Activated CD4-positive, alpha-beta T cell treated with anti-CD3 and anti-CD28 coated beads, Interleukin-2, amount 10 ng/mL, durations not matched to agents 7 days and 5 days (primary cell): ENCODE measurements at places on chromosomes 11 and 22. TPM values are rescaled to one million over a fixed set of nuclear protein-coding genes. Genes with fewer than 3 reads are reported as not detected.

DNA sequence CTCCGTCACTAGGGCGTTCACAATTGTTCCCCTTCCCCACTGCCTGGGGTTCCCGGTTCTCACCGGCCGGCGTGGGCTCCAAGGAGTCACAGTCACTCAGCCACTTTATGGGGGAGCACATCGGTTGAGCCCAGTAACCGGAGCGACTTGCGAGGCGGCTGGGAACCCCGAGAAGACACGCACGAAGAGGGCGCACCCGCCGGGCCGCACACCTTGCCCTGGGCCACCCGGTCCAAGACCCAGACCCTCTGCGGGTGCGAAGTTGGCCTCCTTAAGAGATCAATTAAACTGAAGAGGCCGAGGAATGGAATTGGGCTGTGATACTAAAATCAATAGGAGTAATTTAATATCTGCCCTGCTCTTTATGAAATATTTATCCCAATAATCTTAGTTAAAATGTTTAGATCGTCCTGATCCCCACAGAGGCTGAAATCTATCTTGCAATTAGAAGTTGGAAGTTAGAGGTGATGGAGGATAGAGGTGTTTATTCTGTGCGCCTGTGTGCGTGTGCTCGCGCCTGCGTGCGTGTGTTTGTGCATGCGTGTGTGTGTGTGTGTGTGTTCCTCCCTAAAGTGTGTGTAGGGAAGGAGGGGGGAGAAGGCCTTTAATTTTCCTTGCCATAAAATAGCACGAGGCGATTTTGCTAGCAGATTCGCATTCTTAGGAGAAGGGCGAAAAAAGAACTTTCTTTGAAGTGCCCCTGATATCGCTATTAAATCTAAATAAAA is 954 bp upstream of the MN1 start:
- peaks cover 7% of the 10 kb centered on the region for H3K4me1 ChIP-seq
- DNase-seq: no peak
- no peaks in the 10 kb centered on the region for H3K36me3 ChIP-seq
- peak overlapping the region; percentile 73 for H3K4me3 ChIP-seq

The MRE11 gene
- total RNA-seq: 44.2 TPM

- no peak overlapping the region for H3K4me3 ChIP-seq
- H3K27me3 ChIP-seq: peaks cover 12% of the 10 kb centered on the region
- no peaks in the 10 kb centered on the region for H3K36me3 ChIP-seq
Measured at GRCh38 chr11:122521626-122522025, 133.9 kb upstream of the UBASH3B start.

DNA sequence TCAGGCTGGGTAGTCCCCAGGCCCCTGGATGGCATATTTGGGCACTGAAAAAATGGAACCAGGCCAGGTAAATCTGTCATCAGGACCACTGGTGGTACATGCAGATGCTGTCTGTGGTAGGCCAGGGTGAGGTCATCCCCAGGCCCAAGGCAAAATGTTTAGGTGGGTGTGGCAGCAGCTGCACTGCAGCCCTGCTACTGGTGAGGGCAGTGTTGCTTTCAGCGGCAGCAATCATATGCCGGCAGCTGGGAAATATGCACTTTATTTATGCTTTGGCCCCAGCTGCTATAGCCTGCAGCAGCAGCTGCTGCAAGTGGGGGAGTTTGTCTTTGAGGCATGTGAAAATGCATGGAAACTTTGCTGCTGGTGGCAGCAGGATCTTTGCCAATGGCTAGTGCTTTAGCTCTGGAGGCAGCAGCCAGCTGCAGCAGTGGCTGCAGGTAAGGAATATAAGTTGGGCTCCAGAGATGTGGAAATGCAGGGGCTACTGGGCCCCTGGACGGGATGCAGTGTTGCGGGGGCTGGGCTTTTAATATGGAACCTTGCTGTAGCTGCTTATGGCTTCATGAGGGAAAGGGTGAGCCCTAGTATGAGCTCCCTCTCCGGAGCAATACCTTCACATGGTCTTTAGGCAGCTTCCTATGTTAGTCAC is 365.7 kb upstream of the CADM1 start:
- H3K4me3 ChIP-seq: no peak overlapping the region
- peaks cover 5% of the 10 kb centered on the region for H3K27me3 ChIP-seq
- peaks cover 5% of the 10 kb centered on the region for H3K4me1 ChIP-seq
- no peaks in the 10 kb centered on the region for H3K36me3 ChIP-seq

DNA sequence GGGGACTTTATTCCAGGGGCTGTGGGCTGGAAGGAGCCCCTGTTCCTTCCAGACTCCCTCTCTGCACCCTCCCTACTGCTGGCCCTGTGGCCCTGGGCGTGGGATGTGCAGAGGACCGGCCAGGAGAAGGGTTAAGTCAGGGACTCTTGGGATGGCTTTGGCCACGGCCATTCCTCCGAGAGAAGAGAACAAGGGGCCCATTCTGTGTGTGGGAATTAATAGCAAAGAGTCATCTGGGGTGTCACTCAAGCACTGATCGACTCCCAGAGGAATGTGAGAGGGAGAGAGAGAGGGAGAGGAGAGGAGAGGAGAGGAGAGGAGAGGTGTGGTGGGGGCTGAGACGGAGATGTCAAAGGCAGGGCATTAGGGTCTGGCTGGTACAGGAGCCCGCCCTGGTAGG is 14.2 kb upstream of the SOX10 start:
- H3K4me3 ChIP-seq: no peak overlapping the region
- no peaks in the 10 kb centered on the region for H3K4me1 ChIP-seq
- DNase-seq: no peak
- H3K36me3 ChIP-seq: no peaks in the 10 kb centered on the region

The LMO2 gene
- total RNA-seq: not detected

- H3K4me3 ChIP-seq: no peak overlapping the region
- no peaks in the 10 kb centered on the region for H3K36me3 ChIP-seq
- H3K27ac ChIP-seq: no peak overlapping the region
- H3K27me3 ChIP-seq: no peaks in the 10 kb centered on the region
- DNase-seq: no peak
Measured at GRCh38 chr11:79121351-79121750, 319.5 kb downstream of the TENM4 start.

The LINC01488 gene
- total RNA-seq: not detected

The ZDHHC8 gene
- 57.9 TPM for total RNA-seq

DNA sequence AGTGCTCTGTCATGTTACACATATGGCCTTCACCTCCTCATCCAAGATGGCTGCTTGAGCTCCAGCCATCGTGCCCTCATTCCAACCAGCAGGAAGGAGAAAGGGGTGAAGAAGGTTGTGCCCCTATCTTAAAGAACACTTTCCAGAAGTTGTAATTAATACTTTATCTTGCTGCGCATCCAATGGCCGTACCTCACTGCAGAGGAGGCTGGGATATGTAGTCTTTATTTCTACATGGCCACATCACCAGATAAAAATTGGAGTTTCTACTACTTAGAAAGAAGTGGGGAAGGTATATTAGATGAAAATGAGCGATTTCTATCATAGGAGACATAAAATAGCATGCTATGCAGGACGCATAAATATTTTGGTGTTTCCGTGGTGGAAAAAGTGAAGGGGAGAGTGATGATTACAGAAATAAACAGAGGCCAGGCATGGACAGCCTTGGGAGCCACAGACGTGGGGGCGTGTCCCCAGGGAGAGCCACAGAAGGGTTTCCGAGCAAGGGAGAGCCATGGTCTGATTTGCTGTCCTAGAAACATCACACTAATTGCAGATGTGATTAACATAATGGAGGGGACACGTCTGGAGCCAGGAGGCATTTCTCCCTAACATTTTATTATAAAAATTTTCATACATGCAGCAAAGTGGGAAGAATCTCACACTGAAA is 8.8 kb upstream of the MB start:
- DNase-seq: no peak
- peaks cover 26% of the 10 kb centered on the region for H3K4me1 ChIP-seq
- no peak overlapping the region for H3K4me3 ChIP-seq
- H3K36me3 ChIP-seq: no peaks in the 10 kb centered on the region

The SYT8 gene
- total RNA-seq: not detected

GRCh38 chr11:35334385-35335090 is 84.8 kb downstream of the SLC1A2 start:
- peaks cover 36% of the 10 kb centered on the region for H3K4me1 ChIP-seq
- no peak for DNase-seq
- H3K4me3 ChIP-seq: no peak overlapping the region
- no peak overlapping the region for H3K27ac ChIP-seq

DNA sequence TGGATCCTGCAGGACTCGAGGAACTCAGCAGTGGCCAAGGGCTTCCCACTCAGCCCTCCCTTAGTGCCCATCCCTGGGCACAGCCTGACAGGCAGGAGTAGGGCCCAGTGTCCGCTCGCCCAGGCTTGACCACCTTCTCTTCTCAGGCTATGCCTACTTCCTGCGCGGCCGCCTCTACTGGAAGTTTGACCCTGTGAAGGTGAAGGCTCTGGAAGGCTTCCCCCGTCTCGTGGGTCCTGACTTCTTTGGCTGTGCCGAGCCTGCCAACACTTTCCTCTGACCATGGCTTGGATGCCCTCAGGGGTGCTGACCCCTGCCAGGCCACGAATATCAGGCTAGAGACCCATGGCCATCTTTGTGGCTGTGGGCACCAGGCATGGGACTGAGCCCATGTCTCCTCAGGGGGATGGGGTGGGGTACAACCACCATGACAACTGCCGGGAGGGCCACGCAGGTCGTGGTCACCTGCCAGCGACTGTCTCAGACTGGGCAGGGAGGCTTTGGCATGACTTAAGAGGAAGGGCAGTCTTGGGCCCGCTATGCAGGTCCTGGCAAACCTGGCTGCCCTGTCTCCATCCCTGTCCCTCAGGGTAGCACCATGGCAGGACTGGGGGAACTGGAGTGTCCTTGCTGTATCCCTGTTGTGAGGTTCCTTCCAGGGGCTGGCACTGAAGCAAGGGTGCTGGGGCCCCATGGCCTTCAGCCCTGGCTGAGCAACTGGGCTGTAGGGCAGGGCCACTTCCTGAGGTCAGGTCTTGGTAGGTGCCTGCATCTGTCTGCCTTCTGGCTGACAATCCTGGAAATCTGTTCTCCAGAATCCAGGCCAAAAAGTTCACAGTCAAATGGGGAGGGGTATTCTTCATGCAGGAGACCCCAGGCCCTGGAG is 3.3 kb upstream of the SMARCB1 start:
- DNase-seq: no peak
- peak overlapping the region; percentile 13 for H3K27ac ChIP-seq
- H3K36me3 ChIP-seq: peaks cover 2% of the 10 kb centered on the region

The MYEOV gene
- not detected for total RNA-seq

The MIOX gene
- 0.23 TPM for total RNA-seq

DNA sequence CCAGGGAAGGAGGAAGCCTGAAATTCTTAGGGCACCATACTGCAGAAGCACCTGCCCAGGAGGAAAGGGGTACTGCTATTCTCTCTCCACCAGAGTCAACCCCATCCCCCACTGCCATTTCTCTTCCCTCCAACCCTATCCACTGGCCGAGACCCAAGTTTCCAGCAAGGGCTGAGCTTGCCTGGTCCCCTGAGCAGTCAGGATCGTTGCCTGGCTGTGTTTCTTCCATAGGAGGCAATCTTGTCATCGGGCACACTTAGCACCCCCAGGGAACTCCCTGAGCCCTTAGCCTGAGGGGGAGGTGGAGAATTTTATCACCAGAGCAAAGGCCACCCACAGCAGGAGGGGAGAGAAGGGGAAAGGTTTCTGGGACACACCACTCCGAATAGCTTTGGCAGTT is 115.8 kb upstream of the NECTIN1 start:
- no peak for DNase-seq
- no peaks in the 10 kb centered on the region for H3K27me3 ChIP-seq
- H3K4me3 ChIP-seq: no peak overlapping the region

The KREMEN1 gene
- total RNA-seq: 0.15 TPM

DNA sequence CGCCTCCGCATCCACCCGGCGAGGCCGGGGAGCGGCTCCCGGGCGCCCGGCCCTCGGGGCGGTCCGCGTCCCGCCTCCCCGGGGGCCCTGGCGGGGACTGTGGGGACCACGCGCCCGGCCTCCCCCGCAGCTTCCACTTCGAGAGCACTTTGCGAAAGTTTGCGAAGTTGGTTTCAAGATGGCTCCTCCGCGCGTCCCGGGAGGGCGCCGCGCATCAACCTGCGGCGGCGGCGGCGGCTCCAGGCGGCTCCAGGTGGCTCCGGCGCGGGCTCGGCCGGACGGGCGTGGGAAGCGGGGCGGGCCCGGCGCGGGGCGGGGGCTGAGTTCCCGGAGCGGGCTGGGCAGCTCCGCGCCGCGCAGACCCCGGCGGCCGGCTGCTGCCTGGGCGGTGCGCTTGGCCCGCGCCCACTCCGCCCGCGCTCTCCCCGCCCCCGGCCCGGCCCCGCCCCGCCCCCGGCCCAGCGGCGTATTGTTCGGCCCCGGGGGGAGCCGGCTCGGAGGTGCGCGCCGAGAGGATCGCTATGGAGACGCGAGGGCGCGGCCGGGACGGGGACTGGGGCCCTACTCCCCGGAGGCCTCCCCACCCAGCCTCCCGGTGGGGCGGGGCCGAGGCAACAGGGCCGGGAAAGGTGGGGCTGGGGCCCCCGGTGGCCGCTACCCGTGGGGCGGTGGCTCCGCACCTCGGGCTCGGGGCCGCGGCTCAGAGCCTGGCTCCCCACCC is at the start of gene CELSR1:
TSS of gene CELSR1 (minus strand) at position 396 of the 721 bp plus-strand sequence. CDS start 450 bp downstream, outside the sequence.
- DNase-seq: no peak
- peaks cover 35% of the 10 kb centered on the region for H3K27me3 ChIP-seq
- H3K27ac ChIP-seq: no peak within 1 kb of the TSS
- H3K36me3 ChIP-seq: no peaks in the 10 kb centered on the region
- no peak within 1 kb of the TSS for H3K4me3 ChIP-seq
- H3K4me1 ChIP-seq: no peaks in the 10 kb centered on the region

The TUBA8 gene
- total RNA-seq: 1.4 TPM

- H3K4me3 ChIP-seq: no peak overlapping the region
- H3K36me3 ChIP-seq: peaks cover 70% of the 10 kb centered on the region
- H3K27ac ChIP-seq: no peak overlapping the region
- DNase-seq: no peak
- no peaks in the 10 kb centered on the region for H3K27me3 ChIP-seq
- peaks cover 57% of the 10 kb centered on the region for H3K4me1 ChIP-seq
Measured at GRCh38 chr11:61125310-61125684, 23.0 kb downstream of the CD5 start.

GRCh38 chr11:122523846-122524805 is 131.4 kb upstream of the UBASH3B start:
- no peak overlapping the region for H3K4me3 ChIP-seq
- peaks cover 26% of the 10 kb centered on the region for H3K27me3 ChIP-seq
- no peak for DNase-seq
- H3K36me3 ChIP-seq: no peaks in the 10 kb centered on the region
- H3K4me1 ChIP-seq: no peaks in the 10 kb centered on the region

DNA sequence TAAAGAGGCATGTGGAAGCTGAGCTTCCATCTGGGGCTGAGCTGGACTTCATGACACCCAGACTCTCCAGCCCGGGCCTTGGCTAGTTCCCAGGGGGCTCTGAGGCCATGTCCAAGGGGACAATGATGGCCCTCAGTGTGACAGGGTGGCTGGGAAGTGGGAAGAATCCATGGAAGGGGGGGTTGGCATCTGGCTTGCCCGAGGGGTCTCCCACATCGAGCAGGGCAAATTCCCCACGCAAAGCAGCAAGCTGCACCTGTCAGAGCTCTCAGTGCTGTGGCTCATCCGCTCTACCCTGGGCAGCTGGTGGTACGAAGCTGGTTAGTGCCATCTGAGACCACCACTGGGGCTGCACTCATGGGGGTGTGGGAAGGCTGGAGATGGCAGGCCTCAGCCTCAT is 9.4 kb upstream of the AP1B1 start:
- peaks cover 5% of the 10 kb centered on the region for H3K4me1 ChIP-seq
- no peak overlapping the region for H3K4me3 ChIP-seq
- no peak overlapping the region for H3K27ac ChIP-seq
- H3K27me3 ChIP-seq: peaks cover 12% of the 10 kb centered on the region
- no peaks in the 10 kb centered on the region for H3K36me3 ChIP-seq
